ENCODE measurements at places on chromosomes 7 and 10.
A peak's percentile ranks its signal among the peaks of the same experiment; 100 is the strongest.

DNA sequence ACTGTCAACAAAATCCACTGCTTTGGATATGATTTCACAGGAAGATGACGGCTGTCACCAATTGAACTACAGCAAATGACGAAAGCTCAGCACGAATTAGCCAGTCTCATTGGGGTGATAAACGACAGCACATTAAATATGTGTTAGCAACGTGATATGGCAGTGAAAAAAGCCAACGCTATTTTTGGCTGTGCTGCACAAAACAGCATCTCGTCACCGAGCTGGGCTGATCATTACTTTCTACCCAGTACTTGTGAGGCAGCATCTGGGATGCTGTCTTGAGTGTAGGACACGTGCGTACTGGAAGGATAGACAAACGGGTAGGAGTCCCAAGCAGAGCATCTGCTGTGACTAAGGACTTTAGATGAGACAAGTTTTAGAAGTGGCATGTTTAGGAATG, 138.3 kb downstream of the EXOC4 start:
- DNase-seq: no peak

GRCh38 chr10:80649183-80649582, 111.5 kb downstream of the SH2D4B start:
- no peak for DNase-seq

GRCh38 chr10:75211007-75211691, 553 bp downstream of the VDAC2 start:
- peak; percentile 68 for DNase-seq

- DNase-seq: peak; percentile 67
Measured at GRCh38 chr10:103127241-103127640, 65.8 kb downstream of the NT5C2 start.

- DNase-seq: no peak
Measured at GRCh38 chr7:145313551-145313950, 477.7 kb upstream of the TPK1 start.

DNA sequence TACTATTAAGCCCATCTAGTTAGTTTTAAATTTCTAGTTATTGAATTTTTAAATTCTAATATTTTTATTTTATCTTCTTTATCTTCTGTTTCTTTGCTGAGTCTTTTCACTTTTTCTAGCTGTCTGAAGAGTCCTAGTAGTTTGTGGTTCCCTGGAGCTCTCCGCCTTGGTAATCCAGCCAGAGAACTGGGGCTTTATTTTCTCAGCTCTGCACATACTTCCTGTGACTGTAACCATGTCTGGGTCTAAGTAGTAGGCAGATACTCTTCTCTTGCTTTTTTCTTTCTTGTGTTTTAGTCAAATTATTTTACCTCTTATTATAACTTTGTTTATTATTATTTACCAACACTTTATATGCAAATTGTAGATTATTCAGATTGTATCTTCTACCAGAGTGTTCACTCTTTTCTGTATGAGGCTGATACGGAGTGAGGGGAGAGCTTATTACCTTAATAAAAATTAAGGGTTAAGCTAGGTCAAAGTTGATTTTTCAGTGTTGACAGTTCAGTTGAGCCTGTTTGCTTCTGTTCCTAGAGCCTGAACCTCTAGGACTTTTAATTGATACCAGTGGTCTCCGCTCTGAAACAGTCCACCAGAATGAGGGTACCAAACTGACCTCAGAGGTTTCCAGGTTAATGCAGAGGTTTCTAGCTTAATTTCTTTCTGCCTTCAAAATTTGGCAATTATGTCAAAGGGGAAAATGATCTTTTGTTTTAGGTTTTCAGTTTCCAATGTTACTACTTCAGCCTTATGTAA, 155.4 kb downstream of the ADK start:
- peak; percentile 17 for DNase-seq

GRCh38 chr7:143376396-143376795, 4.7 kb upstream of the ZYX start:
- DNase-seq: no peak

DNA sequence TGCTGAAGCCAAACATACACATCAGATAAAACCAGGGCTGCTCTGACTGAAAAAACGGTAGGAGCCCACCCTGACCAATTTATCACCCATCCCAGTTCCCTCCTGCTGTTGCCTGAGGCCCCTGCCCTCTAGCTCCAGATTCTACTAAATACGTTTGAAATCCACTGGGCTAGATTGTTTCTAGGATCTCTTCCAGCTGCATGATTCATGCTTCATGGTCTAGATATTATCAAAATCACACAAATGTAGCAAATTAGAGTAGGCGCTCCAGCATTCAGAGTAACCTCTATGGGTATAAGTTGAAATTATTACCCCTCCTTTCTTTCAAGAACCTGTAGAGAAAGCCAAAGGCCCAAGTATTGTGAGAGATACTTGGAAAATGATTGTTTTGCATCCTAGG, 151.2 kb upstream of the FAM13C start:
- DNase-seq: peak; percentile 3

GRCh38 chr7:80309971-80310549, 175.4 kb downstream of the GNAI1 start:
- DNase-seq: no peak

GRCh38 chr7:42107484-42108240, 129.3 kb downstream of the GLI3 start:
- peak; percentile 72 for DNase-seq

DNA sequence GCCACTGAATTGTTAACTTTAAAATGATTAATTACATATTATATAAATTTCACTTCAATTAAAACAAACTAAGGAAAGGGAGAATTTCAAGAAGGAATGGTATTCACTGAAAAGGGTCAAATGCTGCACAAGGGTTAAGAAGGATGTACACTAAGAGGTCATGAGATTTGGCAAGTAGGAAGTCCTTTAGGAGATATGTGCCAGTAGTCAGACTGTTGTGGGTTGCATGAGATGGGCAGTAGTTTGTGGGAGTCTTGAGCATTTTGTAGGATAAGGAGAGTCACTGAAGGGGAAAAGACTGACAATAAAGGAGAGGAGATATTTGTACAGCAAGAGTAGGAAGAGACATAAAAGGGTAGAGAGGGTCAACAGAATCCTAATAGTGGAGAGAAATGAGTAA, 12.4 kb upstream of the PTPN12 start:
- no peak for DNase-seq

GRCh38 chr10:48797830-48798229, 113.2 kb downstream of the WDFY4 start:
- DNase-seq: no peak

- DNase-seq: no peak
Measured at GRCh38 chr10:22228167-22228938, 10.5 kb upstream of the EBLN1 start.

DNA sequence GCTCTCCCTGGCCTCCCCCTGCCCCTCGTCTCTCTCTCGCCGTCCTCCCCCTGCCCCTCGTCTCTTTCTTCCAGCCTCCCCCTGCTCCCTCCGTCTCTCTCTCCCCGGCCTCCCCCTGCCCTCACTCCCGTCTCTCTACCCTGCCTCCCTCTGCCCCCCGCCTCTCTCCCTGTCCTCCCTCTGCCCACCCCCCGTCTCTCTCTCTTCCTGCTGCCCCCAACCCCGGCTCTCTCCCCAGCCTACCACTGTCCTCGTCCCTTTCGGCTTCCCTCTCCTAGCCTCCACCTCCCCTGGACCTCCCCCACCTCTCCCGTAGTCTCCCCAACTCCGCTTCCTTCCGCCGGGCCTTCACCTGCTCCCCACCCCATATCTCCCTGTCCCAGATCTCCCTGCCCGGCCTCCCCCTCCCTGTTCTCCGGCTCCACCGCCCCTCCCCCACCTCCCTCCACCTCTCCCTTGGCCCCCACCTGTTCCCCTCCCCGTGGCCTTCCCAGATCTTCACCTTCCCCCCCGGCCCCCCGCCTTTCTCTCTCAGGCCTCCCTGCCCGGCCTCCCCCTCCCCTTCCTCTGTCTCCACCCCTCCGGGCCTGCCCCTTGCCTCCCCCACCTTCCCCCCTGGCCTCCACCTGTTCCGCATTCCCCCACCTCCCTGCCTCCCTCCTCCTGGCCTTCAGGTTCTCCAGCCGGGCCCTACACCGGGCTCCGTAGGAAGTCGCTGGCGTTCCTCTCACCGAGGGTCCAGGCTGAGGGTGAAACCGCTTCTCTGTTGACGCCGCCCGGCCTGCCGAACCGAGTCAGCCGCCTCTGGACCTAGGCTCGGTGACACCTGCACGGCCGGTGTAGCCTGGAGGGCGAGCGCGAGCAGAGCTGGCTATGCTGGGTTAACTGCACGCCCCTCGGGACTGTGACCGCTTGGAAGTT, 1.2 kb downstream of the GET4 start:
- DNase-seq: no peak

GRCh38 chr10:44824607-44825006, 86.5 kb upstream of the TMEM72 start:
- DNase-seq: peak; percentile 23

DNA sequence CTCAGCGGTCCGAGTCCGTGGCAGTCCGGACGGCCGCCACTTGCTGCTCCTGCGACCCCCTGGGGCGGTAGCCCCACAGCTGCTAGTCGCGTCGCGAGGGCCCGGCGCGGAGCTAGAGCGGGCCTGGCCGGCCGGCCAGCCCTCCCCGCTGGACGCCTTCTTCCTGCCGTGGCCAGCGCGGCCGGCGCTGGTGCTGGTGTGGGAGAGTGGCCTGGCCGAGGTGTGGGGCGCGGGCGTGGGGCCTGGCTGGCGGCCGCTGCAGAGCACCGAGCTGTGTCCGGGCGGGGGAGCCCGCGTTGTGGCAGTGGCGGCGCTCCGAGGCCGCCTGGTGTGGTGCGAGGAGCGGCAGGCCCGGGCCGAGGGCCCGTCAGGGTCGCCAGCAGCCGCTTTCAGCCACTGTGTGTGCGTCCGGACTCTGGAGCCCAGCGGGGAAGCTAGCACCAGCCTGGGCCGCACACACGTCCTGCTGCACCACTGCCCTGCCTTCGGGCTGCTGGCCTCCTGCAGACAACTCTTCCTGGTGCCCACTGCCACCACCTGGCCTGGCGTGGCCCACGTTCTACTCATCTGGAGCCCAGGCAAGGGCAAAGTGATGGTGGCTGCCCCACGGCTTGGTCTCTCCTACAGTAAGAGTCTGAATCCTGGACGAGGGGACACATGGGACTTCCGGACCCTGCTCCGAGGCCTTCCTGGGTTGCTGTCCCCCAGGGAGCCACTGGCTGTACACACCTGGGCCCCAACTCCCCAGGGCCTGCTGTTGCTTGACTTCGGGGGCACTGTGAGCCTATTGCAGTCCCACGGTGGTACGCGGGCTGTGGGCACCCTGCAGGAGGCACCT, 631 bp downstream of the HPS6 start:
- DNase-seq: peak; percentile 39

- DNase-seq: no peak
Measured at GRCh38 chr7:12481722-12482121, 78.1 kb upstream of the VWDE start.

DNA sequence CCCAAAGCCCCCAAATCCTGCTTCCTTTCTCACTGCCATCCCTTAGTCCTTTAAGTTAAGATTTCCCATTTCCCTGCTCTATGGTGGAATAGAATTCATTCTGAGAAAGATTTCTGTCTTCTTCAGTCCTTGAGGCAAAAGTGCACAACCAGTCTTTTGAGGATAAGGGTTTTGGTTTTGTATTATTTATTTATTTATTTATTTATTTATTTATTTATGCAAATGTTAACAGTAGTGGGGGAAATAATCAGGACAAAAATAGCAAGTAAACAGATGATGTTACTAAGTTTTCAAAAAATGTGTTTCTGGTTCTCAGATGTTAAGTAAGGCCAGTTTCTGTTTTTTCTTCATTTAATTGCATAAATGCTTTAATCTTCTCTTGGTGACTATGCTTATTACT, 84.2 kb downstream of the GLCCI1 start:
- DNase-seq: no peak

DNA sequence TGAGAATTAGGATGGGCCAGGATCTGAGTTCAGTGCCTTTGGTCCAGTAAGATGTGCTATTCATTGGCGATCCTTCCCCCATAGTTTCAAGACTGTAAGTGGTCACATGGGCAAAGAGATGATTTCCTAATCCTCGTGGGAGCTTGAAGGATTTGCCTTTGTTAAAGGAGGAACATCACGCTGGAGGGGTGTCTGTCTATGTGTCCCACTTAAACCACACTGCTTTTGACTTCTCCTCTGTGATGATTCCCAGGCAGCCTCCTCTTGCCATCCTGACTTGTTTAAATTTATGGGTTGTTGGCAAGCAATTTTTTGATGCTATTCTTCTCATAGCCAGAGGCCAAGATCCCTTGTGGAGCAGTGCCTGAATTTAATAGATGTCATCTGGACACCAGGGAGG, 154.0 kb downstream of the TCF7L2 start:
- DNase-seq: peak; percentile 76

GRCh38 chr10:122176232-122177213, 94.6 kb upstream of the BTBD16 start:
- peak; percentile 31 for DNase-seq

GRCh38 chr7:98621573-98622482, 4.7 kb downstream of the NPTX2 start:
- no peak for DNase-seq

- peak; percentile 27 for DNase-seq
Measured at GRCh38 chr7:131234719-131235488, 92.8 kb upstream of the MKLN1 start.

DNA sequence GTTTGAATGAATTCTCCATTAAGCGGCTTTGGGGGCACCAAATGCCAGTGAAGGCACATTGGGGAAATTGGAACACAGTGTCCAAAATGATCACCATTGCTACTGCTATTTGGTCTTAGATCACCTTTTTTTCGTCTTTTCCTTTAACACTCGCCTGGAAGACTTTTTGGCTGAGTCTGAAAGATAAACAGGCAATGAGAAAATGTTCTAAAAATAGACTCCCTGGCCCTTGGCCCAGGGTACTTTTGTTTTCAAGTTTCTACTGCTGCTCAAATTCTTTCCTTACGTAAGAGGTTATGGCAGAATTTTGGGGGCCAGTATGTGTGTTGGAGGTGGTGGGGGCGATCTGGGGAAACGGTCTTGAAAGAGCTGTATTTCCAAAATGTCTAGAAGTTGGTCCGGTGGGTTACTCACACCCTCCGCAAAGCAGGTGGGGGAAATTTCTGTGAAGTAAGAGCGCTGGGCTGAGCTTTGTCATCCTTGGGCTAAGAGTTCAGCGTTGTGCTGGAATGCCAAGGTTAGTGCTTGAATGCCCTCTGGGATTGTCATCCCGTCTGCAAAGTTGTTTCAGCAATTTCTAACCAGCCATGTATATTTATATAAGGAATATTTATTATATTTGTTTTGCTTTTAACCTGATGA, 1.3 kb upstream of the ITPRIP start:
- peak; percentile 83 for DNase-seq

DNA sequence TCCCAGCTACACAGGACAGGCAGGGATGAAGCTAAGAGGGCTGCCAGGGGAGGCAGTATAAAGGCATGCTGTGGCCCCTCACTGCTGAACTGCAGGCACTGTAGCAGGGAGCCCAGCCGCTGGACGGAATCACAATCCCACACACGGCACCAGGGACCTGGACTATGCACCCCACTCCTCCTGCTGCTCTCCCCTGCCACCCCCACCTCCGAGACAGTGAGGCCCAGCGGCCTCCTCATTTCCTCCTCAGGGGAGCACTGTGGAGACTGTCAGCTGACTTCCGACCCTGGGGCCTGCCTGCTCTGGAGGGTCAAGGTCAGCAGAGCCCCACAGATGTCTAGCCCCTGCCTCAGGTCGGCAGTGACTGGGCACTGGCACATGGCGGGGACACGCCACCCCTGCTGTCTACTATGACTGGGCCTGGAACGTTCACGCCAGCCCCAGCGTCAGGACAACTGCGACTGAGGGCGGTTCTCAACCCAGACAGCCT, 92.7 kb downstream of the FAM53B start:
- DNase-seq: no peak

GRCh38 chr7:138008588-138009349, 6.9 kb upstream of the CREB3L2 start:
- peak; percentile 70 for DNase-seq
